Smooth muscle cell of the coronary artery (primary cell): ENCODE measurements at places on chromosomes 5 and 9. TPM values are rescaled to one million over a fixed set of nuclear protein-coding genes. Genes with fewer than 3 reads are reported as not detected.

Gene PALM2AKAP2
- 10.6 and 18.8 TPM in 2 replicates for total RNA-seq

Gene TBCA
- 64.0 and 121 TPM in 2 replicates for total RNA-seq

Gene APBB3
- 22.9 and 38.1 TPM in 2 replicates for total RNA-seq

Gene CSF2
- not detected in 2 replicates for total RNA-seq

Gene PCDHB4
- total RNA-seq, result 0.08 and 0.23 TPM in 2 replicates
